ENCODE measurements at places on chromosomes 3 and 15.

DNA sequence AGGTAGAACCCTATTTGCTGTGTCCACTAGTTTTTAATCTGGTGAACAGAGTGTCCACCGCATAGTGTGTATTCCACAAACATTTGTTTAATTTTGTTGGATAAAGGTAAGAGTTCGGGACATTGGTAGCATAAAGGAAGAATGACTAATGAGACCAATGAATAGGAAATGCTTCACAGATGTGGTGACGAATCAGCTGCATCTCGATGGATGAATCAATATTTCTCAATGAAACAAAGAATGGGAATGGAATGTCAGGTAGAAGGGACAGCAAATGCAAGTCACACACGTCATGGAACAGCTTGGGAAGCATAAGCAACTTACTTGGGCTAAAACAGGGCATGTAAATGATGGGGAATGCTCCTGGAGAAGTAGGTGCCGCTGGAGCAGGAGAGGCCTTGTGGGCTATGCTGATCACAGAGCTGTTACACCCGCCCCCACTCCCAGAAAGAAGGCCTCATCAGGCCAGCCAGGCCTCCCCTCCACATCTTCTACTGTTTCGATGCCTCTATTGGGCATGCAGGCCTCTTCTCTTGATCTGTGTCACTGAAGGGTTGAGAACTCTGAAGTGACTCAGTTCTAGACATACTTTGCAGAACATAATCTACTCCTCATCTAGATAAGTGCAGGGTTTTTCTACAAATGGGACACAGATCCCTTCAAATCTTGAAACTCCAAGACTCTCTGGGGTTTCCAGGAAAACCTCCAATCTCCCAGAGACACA, 120.0 kb upstream of the GADL1 start:
- no peak for DNase-seq

DNA sequence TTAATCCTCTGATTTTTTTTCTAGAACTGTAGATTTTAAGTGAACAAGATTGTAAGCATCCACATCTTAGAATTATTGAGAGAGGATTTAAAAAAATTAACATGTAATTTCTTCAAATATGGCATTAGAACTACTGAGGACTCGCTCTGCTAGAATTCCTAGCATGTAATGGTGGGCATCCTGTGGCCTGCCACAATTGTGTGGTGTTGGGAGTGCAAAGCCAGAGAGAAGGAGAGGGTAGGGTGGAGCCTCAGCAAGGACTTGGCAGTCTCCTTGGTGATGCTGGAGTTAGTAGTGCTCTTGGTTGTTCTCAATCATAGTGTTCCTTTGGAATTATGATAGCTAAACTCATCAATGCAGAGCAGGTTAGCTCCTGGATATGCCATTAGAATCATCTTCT, 443.9 kb upstream of the TBL1XR1 start:
- no peak for DNase-seq

GRCh38 chr15:81195339-81195864, 1.3 kb upstream of the IL16 start:
- DNase-seq, result no peak

GRCh38 chr3:187491371-187491770, 123.2 kb downstream of the RTP4 start:
- DNase-seq, result no peak

DNA sequence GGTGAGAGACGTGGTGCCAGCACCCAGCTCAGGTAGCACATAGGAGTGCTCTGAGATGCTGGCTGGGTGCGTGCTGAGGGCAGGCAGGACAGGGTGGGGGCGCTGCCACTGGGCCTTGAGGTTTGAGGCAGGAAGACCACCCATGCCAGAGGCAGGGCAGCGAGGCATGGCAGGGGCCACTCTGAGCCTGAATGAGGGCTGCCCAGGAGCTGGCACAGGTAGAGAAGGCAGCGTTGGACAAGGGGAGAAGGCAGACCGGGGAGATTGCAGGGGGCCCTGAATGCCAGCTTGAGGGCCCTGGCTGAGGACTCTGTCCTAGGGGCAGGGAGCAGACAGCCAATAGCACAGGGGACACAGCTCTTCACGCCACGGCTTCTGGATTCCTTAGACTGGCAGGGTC, 50.2 kb downstream of the ADAMTS7 start:
- DNase-seq, result no peak

DNA sequence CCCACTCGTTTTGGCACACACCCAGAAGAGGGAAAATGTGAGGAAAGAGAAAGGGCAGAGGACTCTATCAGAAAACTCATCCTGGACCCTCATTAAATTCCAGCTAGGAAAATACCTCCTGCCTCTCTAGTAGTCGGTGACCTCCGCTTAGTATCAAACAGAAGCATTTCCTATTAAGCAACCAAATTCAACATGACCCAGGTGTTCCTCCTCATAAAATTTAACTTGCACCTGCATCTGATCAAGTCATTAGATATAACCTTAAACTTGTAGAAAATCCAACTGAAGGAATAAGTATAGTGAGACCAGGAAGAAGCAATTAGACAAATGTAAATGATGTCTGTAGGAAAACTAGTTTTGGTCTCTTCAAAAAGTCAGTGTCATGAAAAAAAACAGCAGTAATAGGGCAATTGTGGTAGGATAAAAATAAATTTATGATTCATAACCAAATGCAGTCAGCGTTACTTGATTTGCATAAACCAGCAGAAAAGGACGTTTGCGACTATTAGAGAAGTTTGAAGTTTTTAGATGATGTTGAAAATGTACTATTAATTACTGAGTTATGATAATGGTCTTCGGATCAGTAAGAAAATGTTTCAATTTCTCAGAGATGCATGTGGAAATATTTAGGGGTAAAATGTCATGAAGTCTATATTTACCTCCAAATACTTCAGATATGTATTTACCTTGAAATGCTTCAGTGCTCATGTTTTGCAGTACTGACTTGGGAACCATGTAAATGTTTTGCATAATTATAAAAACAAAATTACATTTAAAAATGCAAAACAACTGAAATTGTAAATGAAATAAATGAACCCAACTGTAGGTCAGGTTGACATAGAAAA, 44.6 kb downstream of the LDHAL6B start:
- no peak for DNase-seq

GRCh38 chr3:170524073-170524472, 61.8 kb downstream of the SLC7A14 start:
- no peak for DNase-seq

DNA sequence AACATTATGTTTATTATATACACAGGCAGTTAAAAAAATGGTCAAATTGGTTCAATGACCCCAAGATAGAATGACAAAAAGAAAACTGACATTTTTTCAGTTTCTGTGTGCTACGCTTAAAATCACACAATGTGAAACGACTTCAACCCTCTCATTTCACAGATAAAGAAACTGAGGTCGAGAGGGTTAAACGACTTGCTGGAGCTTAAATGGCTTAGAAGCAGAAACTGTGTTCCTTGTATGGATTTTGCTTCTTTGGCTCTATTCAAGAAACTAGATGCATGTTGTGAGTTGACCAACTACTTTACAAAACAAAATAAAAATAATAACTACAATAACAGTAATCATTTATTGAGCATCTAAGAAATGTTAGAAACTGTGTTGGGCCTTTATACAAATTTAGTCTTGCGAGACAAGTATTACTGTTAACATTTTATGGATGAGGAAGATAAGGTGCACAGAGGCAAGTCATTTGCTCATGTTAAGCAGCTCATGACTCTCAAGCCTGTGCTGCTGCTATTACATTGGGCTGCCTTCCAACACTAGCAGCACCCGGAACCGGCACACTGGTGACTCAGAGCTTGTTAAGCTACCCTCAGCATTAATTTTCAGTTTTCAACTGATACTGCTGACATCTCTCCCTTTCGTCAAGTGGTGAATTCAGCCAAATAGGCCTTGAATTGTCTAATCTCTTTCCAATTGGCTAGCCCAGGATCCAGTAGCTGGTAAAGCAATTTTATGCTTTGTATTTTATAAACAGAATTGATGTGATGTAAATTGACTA, 487.6 kb downstream of the NAALADL2 start:
- DNase-seq, result peak; percentile 59

DNA sequence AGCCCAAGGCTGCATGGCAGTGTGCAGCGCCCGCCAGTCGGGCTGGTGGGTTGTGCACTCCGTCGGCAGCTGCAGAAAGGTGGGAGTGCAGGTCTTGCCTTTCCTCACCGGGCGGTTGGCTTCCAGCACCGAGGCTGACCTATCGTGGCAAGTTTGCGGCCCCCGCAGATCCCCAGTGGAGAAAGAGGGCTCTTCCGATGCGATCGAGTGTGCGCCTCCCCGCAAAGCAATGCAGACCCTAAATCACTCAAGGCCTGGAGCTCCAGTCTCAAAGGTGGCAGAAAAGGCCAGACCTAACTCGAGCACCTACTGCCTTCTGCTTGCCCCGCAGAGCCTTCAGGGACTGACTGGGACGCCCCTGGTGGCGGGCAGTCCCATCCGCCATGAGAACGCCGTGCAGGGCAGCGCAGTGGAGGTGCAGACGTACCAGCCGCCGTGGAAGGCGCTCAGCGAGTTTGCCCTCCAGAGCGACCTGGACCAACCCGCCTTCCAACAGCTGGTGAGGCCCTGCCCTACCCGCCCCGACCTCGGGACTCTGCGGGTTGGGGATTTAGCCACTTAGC, 4.3 kb downstream of the ISL2 start:
- DNase-seq, result no peak

DNA sequence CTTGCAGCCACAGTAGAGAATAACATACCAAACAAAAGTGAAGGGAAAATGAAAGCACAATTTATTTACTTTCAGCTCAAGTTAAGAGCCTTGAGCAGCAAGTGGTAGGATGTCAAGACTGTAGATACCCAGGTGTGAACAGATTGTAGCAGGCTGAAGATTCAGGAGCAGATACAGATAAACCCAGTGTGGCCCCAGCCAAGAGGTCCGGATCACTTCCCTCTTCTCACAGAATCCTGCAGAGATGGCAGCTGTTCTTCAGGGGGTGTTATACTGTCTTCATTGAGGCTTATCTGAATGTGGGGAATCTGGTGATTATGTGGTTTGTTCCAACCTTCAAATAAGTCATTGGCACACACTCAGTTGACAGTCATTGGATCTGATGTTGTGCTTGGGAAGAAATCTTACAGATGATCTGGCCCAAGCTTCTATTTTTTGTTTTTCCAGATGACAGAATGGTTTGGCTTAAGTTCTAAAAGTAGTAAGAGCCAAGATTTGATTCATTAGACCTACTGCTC, 2.2 kb downstream of the STARD9 start:
- DNase-seq, result no peak

DNA sequence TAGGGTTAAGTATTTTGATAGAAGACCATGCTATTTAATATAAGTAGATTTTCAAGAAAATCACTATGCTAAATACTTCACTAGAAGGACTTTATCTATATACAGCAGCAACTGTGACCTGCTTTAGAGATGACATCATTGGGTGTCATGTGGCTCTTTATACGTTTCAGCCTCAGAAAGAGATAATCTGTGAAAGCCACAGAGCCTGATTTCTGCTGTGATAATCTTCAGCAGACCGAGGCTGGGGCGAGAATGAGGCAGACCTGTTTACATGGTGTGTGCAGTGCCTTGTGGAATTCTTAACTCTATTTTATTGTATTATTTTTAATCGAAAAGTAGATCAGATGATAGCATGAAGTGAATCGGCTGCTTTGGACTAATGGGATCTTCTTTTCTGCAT, 471.2 kb downstream of the MFSD1 start:
- no peak for DNase-seq

DNA sequence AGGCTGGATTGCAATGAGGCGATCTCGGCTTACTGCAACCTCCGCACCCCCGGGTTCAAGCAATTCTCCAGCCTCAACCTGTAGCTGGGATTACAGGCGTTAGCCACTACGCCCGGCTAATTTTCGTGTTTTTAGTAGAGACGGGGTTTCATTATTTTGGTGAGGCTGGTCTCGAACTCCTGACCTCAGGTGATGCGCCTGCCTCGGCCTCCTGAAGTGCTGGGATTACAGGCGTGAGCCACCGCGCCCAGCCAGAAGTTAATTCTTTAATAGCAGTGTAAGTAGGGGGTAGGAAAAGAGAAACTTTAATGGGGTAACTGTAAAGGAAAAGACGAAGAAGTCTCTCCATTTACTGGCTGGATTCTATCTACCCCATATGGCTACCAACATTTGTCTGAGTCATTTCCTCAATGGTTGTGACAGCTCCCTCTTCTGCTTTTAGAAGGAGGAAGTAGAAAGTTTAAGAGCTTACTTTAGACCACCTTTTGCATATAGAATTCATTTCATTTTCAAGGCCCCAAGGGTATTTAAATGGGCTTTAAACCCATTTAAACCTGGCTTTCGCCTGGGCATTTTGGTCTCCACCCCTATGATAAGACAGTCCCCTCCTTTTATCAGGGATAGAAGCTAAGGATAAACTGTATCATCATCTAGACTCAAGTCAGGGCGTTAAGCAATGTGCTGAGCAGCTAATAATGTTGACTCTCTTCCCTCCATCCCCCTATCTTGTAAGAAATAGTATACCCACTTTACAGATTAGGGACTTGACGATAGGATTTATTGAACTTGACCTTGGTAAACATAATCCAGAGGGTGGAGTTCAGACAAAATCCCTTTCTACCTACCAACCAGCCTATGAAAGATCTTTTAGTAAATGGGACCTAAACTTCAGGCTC, 1.1 kb upstream of the CDV3 start:
- DNase-seq, result no peak

DNA sequence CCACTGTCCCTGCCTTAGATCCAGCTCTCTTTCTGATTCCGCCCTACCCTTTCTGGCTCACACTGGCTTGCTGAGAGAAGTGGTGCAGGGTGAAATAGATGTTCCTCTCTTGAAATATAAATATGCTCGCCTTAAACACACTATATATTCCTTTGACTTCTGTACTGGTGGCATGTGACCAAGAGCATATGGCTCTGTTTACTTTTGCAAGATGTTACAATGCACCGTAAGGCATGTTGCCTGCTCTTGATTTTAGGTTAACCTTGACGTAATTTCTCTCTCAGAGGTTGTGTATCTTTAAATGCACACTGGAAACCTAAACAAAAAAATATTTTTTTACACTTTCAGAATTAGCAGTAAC, 749 bp downstream of the RSRC1 start:
- no peak for DNase-seq

GRCh38 chr3:171809611-171809860, 747 bp downstream of the PLD1 start:
- peak; percentile 58 for DNase-seq

DNA sequence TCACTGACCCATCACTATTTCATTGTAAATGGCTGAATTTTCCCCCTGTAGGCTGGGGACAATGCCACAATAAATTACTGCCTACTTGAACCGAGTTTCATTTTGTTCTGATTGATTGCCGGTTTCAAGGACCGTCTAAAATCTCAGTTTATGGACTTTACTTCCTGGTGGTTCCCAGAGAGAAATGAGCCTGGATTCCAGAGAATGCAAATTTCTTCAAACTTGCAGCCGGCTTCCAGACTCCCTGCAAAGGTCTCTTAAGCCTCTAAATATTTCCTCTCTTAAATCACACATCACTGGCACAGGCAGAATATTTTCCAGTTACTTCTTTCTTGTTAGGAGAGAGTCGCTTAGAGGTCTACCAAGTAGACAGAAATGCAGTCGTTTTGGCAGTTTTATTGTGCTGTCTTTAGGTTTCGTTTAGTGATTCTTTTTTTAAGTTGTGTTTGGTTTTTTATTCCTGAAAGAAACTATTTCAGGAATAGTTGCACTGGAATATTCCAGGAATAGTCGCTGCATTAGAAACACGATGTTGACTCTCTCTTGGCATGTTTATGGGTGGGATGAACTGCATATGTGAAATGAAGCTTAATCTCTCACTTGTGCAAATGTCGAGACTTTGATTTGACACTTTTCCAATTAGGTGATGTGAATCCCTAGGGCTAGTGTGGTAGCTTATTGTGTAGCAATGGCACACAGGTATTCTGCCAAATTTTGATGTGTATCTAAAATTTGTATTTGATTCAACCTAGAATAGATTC, 284.1 kb upstream of the NR2E3 start:
- no peak for DNase-seq
